ENCODE measurements at places on chromosomes 5 and 9. TPM values are rescaled to one million over a fixed set of nuclear protein-coding genes. Genes with fewer than 3 reads are reported as not detected.

- peak; percentile 89 for DNase-seq
Measured at GRCh38 chr5:97071101-97071500, 71.3 kb downstream of the LIX1 start.

DNA sequence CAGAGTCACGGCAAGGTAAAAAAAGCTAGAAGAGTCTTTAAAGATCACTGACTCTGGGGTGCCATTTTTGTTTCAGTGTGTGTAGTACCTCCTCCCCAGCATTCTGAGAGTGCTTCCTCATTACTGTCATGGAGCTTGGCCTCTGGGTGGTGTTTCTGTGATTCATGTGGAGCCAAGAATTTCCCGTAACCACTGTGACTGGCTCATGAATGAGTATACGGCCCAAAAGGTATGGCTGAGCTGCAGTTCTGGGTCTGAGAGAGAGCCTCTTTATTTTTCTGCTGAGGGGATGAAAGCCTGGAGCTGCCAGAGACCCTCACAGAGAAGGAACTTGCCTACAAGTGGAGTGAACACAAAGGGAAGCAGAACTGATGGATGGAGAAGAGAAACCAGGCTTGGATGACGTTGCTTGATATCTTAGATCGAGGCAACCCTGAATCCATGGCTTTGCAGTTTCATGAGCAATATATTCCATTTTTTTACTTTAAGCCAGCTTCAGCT is 85.6 kb downstream of the PTTG1 start:
- DNase-seq: peak; percentile 24

GRCh38 chr5:35838370-35839042 is 18.2 kb upstream of the IL7R start:
- DNase-seq: no peak

DNA sequence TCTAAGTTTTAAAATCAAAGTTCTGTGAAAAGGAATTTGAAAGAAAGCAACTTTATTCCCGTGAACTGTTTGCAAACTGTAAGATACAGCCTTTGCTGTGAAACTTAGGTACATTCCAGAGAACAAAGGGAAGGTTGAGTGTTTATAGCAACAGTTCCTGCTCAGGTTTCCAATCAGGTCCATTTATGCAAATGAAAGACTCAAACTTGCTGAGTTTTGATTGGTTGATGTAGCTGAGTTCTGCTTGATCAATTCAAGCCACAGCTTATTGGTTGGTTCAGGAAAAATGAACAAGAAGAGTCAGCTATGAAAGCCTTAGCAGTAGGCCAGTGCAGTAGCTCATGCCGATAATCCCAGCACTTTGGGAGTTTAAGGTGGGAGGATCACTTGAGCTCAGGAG is 37.9 kb downstream of the SLC27A6 start:
- DNase-seq: no peak

HARS1 gene
- 49.2 TPM for polyA plus RNA-seq

ZFP37 gene
- polyA plus RNA-seq: 6.1 TPM

SPAG8 gene
- polyA plus RNA-seq: 1.5 TPM
